Caco-2 (cell line): ENCODE measurements at places on chromosomes 13 and 19. TPM values are rescaled to one million over a fixed set of nuclear protein-coding genes. Genes with fewer than 3 reads are reported as not detected.

- DNase-seq = no peak
Observed at GRCh38 chr19:29429021-29429420, 96.8 kb upstream of the VSTM2B start.

DNA sequence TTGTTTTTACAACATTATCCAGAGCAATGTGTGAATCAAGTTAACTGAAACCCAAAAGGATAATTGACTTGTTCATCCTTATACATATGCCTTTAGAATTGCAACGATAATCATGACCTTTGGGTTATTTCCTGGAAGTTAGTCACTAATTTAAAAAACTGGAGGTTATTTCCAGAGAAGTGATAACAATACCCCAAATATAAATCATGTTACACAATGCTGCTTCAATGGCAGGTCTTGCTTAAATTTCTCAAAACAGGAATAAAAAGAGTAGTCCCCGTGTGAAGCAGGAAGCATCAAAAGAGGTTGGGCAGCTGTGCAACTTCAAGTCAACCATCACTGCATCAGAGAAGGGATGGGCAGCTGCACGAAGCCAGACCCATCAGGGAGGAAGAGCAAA, 134.4 kb downstream of the EFNB2 start:
- DNase-seq = no peak

ZMYM5 gene
- total RNA-seq = 15.5 and 16.7 TPM in 2 replicates

LIM2 gene
- total RNA-seq = not detected in 2 replicates

GRIN3B gene
- total RNA-seq = 0.41 and 0.49 TPM in 2 replicates

DNA sequence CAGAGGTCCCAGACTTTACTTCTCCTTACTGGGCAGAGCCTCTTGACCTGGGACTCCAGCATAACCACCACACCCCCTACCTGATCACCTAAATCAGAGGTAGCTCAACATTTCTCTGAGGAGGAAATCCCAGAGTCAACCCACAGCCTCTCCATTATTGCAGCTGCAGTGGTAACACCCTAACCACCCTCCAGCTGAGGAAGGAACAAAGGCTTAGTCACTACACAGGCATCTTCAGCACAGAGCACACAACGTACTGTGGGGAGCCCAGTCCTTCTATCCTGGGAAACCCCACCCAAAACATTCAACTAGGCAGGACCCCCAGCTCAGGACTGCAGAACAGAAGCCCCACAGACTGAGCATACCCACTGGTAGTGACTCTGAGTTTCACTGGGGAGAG, 824.7 kb upstream of the SLITRK5 start:
- DNase-seq = no peak
